Activated CD8-positive, alpha-beta memory T cell treated with anti-CD3 and anti-CD28 coated beads, Interleukin-2, amount 50 U/mL, for 4 hours (primary cell): ENCODE measurements at places on chromosomes 11 and 22.

DNA sequence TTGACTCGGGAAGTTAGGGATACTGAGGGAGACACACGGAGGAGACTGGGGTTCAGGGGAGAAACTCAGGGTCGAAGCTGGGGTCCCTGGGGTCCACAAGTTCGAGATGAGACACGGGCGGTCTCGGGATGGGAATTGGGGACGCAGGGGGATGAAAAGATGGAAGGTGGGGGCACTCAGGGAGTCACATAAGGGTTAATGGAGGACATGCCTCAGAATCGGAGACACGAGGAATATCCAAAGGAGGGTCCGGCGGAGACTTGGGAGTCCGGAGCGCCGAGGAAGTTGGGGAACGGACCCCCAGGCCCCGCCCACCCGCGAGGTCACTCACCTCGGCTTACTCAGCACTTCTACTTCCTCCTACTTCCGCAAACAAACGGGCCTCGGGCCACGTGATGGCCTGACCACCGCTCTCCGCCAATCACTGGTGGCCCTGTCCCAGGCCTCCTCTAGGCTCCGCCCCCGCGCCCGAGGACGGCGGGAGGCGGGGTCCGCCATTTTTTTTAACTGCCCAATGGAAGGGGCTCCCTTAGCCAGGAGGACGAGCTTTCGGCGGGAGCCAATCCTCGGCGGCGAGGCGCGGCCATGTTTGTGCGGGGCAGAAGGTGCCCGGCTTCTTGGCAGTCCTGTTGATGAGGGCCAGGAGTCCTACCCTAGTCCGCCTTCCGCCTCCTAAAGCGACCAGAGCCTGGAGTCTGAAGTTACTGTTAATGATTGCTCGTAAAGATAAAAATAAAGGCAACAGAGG lies at the start of gene PLA2G6:
Gene PLA2G6 (minus strand): TSS at position 378 of the 748 bp plus-strand sequence. CDS start 12,404 bp downstream, outside the sequence.
- DNase-seq = peak; percentile 96

DNA sequence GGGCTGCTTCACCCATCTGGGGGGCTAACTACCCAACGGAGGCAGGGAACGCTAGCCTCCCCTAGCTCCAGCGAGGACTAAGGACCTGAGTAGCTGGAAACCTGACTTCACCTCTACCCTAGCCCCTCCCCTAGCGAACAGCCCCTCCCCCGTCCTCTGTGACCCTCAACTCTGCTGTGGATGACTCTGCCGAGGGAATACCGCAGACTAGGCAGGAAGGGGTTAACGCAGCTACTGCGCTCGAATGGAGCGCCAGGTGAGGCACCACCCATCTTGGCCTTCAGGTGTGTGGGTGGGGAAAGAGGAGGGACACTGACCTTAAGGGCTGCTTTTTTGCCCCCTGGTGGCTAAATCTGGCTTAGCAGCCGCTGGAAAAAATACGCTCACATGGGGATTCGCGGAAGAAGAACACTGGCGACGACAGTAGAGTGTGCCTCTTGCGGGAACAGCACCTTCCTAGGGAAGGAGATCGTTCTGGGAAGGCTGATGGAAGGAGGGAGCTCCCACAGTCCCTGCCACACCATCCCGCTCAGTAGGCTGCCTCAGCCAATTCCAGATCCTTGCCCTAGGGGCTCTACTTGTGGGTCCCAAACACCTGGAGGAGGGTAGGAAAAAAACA lies 4.5 kb upstream of the BCL9L start:
- DNase-seq = peak; percentile 87

- DNase-seq = no peak
Observed at GRCh38 chr11:46252373-46252914, 25.0 kb upstream of the CREB3L1 start.

DNA sequence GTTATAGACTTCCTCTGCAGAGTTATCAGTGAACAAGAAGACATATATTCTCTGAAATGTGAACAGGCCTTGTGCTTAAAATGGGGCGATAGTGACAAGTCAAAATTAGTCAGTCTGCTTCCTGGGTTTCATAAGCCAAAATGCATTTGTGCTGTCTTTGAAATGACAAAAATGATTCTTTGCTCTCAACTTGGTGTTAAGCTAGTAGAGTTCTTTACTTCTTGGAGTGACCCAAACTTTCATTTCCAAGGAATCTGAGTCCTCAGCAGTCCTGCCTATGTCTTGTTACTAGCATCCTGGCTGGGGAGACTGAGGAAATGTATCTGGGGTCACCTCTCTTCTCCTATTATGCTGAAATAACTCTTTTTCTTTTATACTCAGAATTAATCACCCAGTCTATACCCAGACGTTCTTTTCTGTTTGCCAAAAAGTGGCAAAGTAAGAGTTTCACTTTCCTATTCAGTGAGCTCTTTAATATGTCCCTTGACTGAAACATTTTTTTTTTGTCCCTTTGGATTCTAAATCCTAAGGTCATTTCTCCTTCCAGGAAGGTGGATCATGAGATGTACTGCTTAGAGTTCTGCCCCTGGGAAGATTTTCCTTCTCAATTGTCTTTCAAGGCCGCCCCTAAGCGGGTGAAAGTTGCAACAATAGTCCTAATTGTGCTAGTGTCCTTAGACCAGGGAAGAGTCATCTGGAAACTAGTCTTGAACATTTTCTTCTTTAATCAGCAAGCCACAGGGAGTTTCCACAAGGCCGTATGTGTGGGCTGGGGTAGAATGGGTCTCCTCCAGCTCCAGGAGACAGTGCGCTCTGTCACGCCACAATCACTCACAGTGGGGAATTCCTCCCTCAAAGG lies 53.0 kb upstream of the RDX start:
- DNase-seq = no peak

DNA sequence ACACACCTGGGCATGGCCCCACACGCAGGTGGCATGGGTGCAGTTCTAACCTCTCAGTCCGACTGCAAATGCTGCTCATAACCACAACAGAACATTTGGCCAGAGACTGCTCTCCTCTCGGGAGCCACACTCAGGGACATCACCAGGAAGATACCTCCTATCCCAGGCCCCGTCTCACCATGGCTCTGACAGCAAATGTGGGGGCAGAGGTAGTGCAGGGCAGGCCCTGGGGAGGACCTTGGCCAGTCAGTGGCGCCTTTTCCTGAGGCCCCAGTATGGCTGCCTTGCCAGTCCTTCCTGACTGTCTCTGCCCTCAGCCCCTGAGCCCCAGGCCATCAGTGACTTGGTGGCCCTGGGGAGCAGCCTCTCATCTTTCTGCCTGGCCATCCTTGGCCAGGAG lies 2.8 kb downstream of the KRTAP5-6 start:
- no peak for DNase-seq
